NCI-H524 (cell line): ENCODE measurements at places on chromosomes 1 and 21.

- no peak for DNase-seq
Measured at GRCh38 chr1:161848676-161849075, 82.6 kb downstream of the ATF6 start.

DNA sequence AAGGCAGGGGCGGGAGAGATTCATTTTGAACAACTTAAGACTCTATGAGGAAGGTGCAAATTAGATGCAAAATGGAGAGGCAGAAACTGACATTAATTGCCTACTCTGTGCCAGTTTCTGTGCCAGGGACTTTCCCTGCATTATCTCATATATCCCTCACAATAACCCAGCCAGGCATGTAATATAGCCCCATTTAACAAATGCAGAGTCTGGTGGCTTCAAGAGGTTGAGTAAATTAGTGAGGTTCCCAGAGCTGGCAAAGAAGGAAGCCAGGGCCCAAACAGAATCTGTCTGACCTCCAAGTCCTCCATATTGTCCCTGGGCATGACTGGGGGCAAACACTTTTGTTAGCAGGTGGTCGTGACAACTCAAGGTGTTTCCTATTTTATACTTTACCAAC is 199.8 kb downstream of the ASTN1 start:
- no peak for DNase-seq

DNA sequence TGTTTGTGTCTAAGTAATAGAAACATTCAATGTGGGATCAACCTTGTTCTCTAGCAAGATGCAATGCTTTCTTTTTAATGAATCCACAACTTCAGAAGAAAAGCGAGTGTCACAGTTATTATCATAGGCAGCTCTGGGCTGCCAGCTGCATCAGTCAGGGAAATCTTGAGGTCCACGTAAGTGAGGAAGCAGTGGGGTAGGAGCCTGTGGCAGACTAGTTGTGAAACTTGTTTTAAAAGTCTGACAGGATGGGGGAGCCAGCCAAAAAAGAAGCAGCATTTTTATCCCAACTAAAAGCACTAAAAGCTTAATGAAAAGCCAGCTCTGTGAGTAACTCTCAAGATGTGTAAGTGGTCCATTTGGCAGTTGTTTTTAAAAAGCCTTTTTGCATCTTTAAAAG is 113.1 kb downstream of the ZNF326 start:
- DNase-seq: no peak

- DNase-seq: no peak
Measured at GRCh38 chr1:52032785-52033131, 852 bp downstream of the KTI12 start.

GRCh38 chr1:234727018-234727940 is 117.3 kb upstream of the IRF2BP2 start:
- peak; percentile 99 for DNase-seq

DNA sequence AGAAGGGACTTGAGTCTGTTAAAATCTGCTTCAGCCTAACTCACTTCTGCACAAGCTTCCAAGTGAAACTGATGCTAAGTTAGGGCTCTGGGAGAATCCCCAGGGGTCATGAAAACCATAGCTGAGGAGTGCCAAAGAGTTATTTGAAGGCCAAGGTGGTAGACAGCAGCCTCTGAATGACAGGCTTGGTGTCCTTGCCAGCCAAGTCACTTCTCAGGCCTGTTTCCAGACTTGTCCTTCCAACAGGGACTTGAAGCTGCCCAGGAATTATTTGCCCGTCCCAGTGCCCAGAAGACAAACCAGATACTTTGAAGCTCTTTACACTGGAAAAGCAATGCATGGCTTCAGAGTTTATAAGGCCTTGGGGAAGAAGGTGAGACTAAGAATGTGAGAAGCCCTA is 33.6 kb downstream of the RNASEL start:
- no peak for DNase-seq

GRCh38 chr1:214074477-214074876 is 86.7 kb downstream of the PROX1 start:
- DNase-seq: no peak

- no peak for DNase-seq
Measured at GRCh38 chr1:240363315-240363714, 248.6 kb downstream of the GREM2 start.

- DNase-seq: no peak
Measured at GRCh38 chr1:246567646-246568235, 1.5 kb downstream of the CNST start.

- peak; percentile 59 for DNase-seq
Measured at GRCh38 chr1:35451125-35451528, 106.1 kb downstream of the KIAA0319L start.

DNA sequence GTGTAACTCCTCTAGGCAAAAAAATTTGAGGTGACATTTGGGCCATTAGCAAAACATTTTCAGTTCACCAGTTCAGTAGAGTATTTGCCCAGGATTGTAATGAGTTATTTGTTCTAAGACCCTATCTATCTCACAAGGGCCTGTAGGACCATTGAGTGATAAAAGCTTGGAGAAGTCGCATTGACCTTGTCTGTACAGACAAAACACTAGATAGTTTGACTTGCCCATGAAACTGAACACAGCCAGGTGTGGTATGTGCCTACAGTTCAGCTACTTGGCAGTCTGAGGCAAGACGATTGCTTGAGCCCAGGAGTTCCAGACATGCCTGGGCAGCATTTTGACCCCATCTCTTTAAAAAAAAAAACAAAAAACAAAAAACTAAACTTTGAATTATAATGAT is 3.1 kb downstream of the ATP5IF1 start:
- DNase-seq: no peak

DNA sequence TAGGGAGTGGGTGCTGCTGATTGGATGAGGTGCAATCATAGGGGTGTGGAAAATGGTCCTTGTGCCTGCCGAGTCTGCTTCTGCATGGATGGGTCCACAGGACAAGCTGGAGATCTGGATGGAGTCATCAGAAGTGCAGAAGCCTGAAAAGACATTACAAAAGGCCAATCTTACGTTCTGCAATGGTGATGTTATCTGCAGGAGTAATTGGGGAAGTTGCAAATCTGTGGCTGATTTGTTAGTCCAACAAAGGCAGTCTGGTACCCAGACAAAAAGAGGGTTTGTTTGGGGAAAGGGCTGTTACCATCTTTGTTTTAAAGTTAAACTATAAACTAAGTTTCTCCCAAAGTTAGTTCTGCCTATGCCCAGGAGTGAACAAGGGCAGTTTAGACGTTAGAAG is 166.5 kb downstream of the PGBD5 start:
- no peak for DNase-seq

- peak; percentile 47 for DNase-seq
Measured at GRCh38 chr1:201530741-201531531, 8.0 kb upstream of the NAV1 start.

DNA sequence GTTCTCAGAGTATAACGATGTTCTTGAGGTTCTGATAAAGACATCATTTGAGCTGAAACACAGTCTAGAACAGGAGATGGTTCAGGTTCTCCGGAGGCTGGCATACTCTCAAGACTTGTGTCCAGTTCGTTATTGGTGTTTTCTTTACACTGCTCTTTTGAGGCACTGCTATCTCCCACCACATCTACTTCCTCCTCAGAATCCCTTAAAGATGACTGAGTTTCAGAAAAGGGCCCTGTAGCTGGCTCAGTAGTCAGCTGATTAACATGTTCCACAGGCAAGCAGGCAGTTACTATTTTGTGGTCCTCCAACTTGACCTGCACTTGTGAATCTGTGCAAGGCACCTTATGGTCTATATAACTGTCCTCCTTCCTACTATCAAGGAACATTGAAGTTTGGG is 50.2 kb downstream of the ZZZ3 start:
- no peak for DNase-seq

- no peak for DNase-seq
Measured at GRCh38 chr1:220198186-220199005, 73.9 kb downstream of the RAB3GAP2 start.

DNA sequence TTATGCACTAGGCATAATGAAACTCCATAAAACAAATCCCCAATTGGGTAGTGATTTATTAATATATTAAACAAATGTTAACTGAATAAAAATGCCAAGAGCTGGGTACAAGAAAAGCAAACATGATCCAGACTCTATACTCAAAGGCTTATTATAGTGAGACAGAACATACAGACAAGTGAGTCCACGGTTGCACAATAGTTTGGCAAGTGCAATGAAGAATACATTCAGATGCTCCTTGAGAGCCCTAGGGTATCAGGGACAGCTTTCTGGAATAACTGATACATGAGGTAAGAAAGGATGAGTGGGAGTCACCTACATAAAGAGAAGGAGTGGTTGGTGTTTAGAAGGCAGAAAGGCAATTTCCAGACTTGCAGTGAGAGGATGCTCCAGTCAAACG is 85.1 kb downstream of the VAV3 start:
- DNase-seq: no peak

DNA sequence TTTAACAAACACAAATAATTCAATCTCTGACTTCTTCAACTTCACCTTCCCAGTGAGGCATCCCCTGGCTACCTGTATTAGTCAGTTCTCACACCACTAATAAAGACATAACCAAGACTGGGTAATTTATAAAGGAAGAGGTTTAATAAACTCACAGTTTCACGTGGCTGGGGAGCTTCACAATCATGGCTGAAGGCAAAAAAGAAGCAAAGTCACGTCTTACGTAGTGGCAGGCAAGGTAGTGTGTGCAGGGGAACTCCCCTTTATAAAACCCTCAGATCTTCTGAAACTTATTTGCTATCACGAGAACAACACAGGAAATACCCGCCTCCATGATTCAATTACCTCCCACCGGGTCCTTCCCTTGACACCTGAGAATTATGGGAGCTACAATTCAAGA is 478.5 kb downstream of the ADGRL2 start:
- DNase-seq: no peak

DNA sequence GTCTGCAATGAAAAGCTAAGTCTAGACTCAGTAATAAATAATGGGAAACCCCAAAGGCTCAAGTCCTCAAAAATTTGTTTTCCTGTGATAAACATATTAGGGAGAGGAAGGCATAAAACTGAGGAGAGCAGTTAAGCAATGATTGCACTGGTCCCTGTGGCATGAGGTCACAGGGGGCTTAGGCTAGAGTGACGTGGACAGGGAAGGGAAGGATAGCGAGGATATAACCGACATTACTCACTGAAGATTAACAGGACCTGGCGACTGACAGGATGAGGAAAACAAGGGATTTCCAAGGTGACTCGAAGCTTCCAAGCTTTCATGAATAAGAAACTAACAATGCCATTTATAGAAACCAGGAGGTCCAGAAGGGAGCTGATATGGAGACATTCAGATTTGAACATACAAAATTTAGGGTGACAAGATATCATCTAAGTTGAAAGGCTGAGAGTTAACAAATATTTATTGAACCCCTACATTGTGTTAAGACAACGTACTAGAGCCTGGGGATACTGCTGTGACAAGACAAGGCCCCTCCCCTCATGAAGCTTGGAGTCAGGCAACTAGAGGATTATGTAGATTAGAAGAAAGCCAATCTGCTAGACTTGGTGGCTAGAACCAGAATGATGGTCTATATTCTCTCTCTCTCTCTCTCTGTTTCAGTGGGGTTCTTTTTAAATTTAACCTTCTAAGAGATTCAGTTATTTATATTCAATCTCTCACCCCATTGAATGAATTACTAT is 33.2 kb upstream of the PKN2 start:
- DNase-seq: no peak

DNA sequence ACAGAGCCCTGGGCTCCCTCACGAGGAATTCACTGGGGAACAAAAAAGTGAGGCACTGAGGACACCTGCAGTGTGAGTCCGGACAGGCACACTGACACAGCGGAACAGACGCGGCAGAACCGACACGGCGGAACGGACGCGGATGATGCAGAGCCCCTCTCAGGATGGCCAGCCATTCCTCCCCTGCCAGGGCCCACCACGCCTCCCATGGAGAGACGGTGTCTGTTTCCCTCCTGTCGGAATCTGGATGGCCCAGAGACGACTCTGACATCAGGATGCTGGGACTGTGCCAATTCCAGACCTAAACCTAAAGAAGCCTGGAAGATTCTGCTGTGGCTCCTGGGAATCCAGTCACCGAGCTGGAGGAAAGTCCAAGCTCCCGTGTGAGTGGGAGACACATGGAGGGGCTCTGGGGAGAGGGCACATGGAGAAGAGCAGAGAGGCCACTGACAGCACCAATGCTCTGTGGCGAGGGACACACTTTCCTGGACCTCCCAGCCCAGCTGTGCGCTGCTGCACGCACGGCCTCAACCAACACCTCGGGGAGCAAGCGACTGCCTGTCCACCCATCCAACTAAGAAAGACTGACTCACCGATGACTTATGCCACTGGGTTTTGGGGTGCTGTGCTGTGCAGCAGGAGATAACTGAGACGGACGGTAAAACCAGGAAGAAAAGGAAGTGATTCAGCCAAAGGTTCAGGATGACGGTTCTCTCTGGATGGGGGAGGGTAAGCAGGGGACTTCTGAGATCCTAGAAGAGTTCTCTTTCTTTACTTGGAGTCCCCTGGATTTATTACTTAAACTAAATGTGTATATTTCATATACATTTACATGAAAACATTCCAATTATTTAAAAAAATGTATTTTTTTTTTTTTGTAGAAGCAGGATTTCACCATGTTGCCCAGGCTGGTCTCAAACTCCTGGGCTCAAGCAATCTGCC is 23.3 kb downstream of the ZBTB17 start:
- no peak for DNase-seq

DNA sequence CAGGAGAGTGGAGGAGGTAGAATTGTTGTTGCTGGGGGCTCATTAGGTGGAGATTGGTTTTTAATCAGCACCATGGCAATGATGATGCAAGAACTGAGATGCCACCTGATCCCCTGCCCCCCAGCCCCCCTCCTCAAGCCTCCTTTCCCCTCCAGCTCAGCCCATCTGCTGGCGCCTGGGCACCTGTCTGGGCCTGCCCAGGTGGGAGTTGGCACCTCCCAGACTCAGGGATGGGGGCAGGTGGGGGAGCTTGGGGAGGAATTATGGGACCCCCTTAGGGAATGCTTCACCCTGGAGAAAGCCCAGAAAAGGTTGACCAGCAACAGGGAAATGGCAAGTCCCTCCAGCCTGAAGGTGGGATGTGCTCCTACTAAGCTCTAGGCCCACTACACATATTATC is 1.5 kb upstream of the NHLH1 start:
- peak; percentile 28 for DNase-seq

DNA sequence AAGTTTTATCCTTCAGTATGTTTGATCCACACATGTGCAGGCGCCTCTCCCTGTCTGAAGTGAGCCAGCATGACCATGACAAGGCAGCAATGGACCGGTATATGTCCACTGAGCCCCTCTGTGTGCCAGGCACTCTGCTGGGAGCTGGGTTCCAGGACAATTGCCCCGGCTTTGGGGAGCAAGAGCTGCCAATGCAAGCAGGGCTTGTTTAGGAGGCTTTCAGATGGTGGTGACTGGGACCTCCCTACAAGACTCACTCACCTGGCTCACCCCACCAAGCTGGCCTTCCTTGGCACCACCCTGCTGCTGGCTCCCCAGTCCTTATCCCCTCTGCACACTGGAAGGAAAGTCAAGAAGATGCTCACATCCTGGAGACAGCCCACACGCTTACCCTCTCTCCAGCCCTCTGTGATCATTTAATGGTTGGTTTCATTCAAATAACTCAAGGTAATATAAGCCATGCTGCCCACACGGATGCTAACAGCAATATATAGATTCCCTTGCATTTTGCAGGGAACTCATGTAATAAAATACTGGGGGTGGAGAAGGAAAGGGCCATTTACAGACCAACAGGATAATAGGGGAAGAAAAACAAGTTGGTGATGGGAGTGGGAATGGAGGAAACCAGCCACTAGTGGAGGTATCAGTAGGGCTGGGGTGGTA is 23.6 kb downstream of the KCND3 start:
- DNase-seq: no peak
